Smooth muscle cell of trachea (primary cell): ENCODE measurements at places on chromosomes 4 and X. TPM values are rescaled to one million over a fixed set of nuclear protein-coding genes. Genes with fewer than 3 reads are reported as not detected.

ERCC6L gene
- 0.17 and 7.9 TPM in 2 replicates for total RNA-seq

C4orf50 gene
- under 0.01 TPM in 1 of 2 replicates, not detected in the other for total RNA-seq

FAM53A gene
- total RNA-seq, result 2.3 TPM in 2 replicates

TAF7L gene
- total RNA-seq, result 0.50 and 0.58 TPM in 2 replicates

NUDT10 gene
- total RNA-seq, result 3.6 and 5.2 TPM in 2 replicates

SOX3 gene
- 0.15 TPM in 1 of 2 replicates, not detected in the other for total RNA-seq

SORCS2 gene
- total RNA-seq, result 0.29 and 0.50 TPM in 2 replicates

CETN2 gene
- total RNA-seq, result 47.1 and 54.7 TPM in 2 replicates

ETDB gene
- total RNA-seq, result not detected in 2 replicates

VEGFC gene
- total RNA-seq, result 29.8 and 37.2 TPM in 2 replicates

RNF212 gene
- total RNA-seq, result 1.5 and 4.6 TPM in 2 replicates

BMX gene
- total RNA-seq, result 0.73 TPM in 1 of 2 replicates, not detected in the other

SHISA3 gene
- 0.17 and 0.73 TPM in 2 replicates for total RNA-seq

RAI2 gene
- 2.2 and 5.8 TPM in 2 replicates for total RNA-seq

ARAP2 gene
- total RNA-seq, result 1.2 and 1.6 TPM in 2 replicates

PABPC1L2B gene
- not detected in 2 replicates for total RNA-seq

IL15 gene
- total RNA-seq, result 6.5 and 8.7 TPM in 2 replicates

VGLL1 gene
- total RNA-seq, result not detected in 2 replicates

MAML3 gene
- 2.3 TPM in 2 replicates for total RNA-seq

PDGFC gene
- total RNA-seq, result 79.2 and 87.6 TPM in 2 replicates
